Natural killer cell (primary cell): ENCODE measurements at places on chromosomes 13 and 19.

DNA sequence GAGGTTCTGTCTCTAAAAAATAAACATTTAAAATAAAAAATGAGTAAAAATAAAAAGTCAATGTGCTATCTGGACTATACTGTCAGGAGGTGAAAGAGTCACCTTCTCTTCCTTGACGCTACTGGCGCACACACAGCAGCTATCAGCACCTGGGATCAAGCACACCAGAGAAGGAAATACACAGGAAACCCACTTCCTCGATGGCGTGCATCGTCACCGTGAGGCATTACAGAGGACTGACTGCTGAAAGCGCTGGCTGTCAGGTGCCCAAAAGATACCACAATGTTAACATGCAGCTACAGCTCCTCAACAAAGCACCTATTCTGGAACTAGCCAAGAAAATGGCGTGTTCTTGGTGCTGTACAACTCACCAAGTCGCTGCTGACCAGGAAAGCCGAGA is 6.1 kb downstream of the SLC35E1 start:
- DNase-seq: peak; percentile 57

DNA sequence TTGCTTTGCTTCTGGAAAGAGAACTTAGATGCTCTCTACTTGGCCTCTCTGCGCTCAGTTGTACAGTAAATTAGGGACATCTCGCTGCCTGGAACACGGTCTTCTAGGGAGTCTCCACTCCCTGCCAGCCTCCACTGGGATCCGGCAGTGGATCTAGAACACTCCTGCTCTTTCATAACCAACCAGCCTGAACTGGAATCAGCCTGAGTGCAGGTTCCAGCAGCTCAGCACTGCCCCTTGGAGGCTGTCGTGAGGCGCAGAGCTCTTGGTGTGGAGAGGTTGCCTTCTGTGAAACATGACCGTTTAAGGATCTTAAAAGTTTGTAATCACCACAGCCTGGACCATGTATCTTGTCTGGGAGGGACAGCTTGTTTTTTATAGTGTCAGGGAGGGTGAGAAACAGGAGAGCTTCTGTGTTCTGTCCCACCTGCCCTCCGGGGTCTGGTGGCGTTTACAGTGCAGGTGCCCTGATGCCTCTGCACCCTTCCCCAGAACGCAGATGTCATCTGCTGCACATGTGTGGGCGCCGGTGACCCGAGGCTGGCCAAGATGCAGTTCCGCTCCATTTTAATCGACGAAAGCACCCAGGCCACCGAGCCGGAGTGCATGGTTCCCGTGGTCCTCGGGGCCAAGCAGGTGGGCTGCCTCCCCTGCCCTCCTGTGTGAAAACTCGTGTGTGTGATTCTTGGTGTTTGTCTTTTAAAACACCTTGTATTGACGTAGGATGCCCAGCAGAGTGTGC is 24.8 kb downstream of the UPF1 start:
- no peak for DNase-seq

- DNase-seq: peak; percentile 29
These were observed 157.2 kb downstream of the TM9SF2 start for GRCh38 chr13:99658261-99658991.

GRCh38 chr19:16899566-16900075 is 10.8 kb downstream of the F2RL3 start:
- DNase-seq: peak; percentile 45

- peak; percentile 58 for DNase-seq
These were observed 4.6 kb downstream of the PPP5C start for GRCh38 chr19:46351241-46352041.

- no peak for DNase-seq
These were observed 76.8 kb upstream of the ZNF835 start for GRCh38 chr19:56748378-56748777.

DNA sequence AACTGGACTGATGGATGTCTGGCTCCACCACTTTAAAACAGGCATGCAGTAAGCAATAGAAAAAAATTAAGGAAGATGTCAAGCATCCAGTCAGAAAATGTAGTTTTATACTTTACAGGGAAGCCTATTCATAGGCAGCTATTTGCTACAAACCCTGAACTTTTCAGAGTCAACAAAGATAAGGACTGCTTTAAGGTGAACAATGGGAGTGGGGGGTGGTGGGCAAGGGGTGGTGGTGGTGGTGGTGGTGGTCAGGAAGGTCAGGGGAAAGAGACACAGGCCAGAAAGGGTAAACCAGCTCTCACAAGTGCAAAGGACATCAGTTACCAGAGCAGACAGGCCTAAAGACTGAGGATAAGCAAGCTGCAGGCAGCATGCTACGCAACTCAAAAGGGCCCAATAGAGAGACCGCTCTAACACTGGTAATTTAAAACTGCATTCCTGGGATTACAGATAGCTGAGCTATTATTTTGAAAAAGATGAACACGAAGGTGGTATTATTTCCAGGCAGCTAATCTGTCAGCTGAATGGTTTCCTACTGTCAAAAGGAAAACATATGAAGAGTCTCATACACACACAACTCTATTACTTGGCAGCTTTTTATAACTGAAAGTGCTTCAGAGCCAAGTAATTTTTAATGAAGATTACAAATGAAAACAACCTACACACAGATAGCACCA is 14.8 kb downstream of the BRD4 start:
- DNase-seq: no peak

- DNase-seq: no peak
These were observed 1.1 kb upstream of the CBLC start for GRCh38 chr19:44776402-44777096.

GRCh38 chr13:47457626-47458025 is 543.4 kb downstream of the SUCLA2 start:
- DNase-seq: no peak

GRCh38 chr13:40764587-40765403 is 6.2 kb downstream of the MRPS31 start:
- no peak for DNase-seq

DNA sequence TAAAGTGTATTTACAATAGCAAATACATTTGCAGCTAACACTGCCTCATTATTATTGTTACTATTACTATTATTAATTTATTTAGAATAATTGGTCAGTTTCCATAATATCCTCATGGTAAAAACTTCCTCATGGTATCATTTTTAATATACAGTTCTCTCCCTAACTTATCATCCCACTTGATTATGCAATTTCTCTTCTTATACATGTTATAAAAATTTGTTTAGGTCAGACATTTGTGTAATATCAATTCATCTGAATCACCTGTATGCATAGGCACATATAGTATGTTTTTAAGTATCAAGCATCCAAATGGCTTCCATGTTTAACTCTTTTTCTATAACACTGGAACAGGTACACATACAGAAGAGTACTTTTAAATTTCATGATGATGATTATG is 210.8 kb upstream of the STARD13 start:
- DNase-seq: no peak

- no peak for DNase-seq
These were observed 574 bp downstream of the ZNF227 start for GRCh38 chr19:44212866-44213346.

- DNase-seq: no peak
These were observed 24.4 kb downstream of the MPND start for GRCh38 chr19:4367781-4368127.
